ENCODE measurements at places on chromosomes 7 and 10.
A peak's percentile ranks its signal among the peaks of the same experiment; 100 is the strongest.

- DNase-seq: no peak
Measured at GRCh38 chr7:131124001-131124629, 203.6 kb upstream of the MKLN1 start.

- no peak for DNase-seq
Measured at GRCh38 chr10:122733931-122734665, 34.5 kb upstream of the C10orf120 start.

GRCh38 chr7:152144557-152145245 is 119.2 kb downstream of the GALNT11 start:
- DNase-seq: no peak

DNA sequence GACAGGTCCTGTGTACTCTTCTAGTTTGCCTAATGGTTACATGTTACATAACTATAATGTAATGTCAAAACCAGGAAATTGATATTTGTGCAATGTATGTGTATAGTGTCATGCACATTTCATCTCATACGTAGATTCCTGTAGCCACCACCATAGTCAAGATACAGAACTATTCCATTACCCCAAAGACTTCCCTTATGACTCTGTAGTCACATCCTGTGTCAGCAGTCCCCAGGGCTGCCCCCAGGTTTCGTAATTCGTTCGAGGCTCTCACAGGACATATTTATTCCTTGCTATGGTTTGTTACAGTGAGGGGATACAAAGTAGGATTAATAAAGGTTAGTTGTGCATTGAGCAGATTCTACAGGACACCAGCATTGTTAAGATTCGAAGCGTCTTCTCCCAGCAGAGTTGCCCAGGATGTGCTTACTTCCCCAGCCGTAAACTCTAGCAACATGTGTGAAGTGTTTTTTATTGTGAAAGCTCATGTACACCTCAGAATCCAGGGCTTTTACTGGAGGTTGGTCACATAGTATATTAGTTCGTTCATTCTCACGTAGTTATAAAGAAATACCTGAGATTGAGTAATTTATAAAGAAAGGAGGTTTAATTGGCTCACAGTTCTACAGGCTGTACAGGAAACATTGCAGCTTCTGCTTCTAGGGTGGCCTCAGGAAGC is 18.6 kb downstream of the RABGEF1 start:
- DNase-seq: no peak

GRCh38 chr10:30819341-30820181 is 190.0 kb upstream of the LYZL2 start:
- DNase-seq: no peak

- DNase-seq: no peak
Measured at GRCh38 chr10:124283949-124284250, 134.8 kb downstream of the OAT start.

DNA sequence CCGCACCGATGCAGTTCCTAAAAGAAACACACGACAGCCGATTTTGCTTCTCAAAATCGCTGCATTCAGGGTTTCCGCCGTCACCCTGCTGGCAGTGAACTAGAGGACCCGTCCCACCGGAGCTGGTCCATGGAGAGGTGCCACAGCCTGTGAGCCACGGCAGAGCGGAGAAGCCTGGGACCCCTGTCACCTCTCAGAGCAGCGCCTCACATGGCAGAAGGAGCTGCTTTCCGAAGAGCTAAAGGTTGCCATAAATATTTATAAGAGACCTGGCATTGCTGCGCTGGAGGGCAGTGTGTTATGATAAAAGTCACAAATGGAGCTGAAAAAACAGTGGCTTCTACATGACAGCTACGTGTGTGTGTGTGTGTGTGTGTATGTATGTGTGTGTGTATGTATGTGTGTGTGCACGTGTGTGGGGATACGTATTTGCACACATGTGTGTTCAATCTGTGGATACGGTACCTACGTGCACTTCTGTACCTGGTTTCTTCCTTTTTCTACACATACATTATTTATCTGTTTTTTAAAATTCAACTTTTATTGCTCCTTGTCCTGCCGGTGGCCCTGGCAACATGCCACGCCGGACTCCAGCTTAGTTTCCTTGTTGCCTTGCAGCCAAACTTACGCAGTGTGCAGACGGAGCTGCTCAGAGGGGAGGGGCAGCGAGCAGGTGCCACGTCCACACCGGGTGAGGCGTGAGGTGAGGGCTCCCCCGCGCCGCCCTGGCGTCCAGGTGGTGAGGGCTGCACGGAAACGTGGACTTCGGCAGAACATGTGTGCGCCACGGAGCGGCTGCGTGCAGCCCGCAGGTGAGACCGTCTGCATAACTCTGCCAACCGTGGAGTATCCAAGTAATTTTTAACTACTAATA is 115.2 kb upstream of the PITRM1 start:
- DNase-seq: no peak

DNA sequence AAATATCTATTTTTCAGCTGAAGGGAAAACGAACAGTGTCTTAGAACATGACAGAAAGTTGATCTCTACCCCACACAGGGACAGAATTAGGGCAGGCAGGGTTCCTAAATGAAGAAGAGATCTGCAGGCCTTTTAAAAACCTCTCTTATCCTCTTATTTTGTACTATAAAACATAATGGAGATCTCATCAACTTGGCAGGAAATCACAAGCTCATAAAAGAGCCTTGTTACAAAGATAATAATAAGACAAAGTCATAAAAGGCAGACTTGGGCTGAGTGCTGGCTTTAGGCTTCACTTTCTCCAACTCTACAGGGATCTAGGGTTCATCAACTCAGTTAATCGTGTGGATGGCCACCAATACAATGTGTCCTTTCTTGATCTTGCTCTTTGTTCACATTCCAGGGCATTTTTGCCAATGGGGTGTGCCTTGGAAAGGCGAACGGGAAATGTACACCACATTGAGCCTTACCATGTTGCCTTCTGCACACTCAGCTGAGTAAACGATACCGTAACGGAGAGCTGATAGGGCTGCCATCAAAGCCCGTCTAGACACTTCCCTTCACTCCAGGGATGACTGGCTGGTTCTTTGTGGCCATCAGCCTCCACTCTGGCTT is 7.1 kb upstream of the TEX36 start:
- DNase-seq: no peak

- peak; percentile 55 for DNase-seq
Measured at GRCh38 chr10:3948843-3949242, 163.8 kb upstream of the KLF6 start.

GRCh38 chr10:61096056-61096455 is 152.1 kb upstream of the RHOBTB1 start:
- no peak for DNase-seq

DNA sequence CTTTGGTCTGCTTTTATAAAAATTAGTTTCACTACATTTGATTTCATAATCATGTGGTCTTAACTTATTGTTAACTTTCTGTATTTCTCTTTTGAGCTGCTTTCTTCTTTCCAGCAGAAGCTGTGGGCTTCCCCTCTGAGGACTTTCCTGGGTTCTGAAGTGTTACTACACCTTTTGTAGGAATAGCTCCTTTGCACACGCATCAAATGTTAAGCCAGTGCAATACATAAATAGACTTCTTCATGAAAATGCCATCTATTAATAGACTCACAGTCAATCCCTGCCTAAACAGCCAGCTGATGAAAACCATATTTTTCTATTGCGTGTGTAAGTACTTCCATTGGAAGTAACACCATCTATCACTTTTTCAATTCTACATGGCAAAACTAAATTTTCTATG is 1.5 kb downstream of the ABCB4 start:
- no peak for DNase-seq

DNA sequence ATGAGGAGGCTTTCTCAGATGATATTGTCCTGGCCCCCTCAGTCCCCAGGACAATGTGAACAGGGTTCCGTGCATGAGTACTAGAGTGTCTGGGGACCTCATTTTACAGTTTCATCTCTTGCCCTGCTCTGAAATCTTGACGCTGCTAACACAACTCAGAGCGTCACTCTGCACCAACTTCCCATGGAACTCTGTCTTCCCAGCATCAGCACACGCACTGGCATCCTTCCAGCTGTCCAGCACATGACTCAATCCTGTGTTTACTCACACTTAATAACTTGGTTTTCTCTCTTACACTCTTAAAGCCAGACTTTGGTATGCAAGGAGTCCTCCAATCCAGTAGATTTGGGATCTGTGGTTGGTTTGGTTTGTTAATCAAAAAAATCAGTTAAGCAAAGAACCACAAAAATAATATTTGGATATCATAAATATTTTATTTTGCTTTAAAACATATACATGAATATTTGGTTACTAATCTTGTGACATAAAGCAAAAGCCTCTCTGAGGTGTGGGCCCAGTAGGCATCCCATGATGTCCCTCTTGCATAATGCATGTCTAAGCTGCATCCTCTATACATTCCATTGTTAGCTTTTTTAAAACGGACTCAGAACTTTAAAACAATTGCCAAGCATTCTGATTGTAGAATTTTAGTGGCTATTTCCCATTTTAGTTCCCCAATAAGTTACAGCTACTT is 131.0 kb downstream of the CXCL12 start:
- DNase-seq: no peak

GRCh38 chr10:5002013-5002727 is 1.5 kb downstream of the AKR1C2 start:
- no peak for DNase-seq

DNA sequence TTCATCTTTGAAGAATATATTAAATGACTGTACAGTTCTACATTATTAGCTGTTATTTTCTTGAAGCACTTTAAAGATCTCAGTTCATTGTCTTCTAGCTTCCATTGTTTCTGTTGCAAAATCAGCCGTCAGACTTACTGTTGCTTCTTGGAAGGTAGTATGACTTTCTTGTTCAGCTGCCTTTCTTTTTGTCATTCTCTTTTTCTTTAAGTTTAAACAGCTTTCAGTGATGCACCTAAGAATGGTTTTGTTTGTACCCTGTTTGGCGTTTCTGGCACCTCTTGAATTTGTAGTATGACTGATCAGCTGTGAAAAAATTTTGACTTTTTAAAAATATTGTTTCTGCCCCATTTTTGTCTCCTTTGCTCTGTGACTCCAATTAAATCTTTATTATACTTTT is 9.3 kb downstream of the MKLN1 start:
- no peak for DNase-seq

- no peak for DNase-seq
Measured at GRCh38 chr7:122298618-122299017, 5.9 kb downstream of the FEZF1 start.

DNA sequence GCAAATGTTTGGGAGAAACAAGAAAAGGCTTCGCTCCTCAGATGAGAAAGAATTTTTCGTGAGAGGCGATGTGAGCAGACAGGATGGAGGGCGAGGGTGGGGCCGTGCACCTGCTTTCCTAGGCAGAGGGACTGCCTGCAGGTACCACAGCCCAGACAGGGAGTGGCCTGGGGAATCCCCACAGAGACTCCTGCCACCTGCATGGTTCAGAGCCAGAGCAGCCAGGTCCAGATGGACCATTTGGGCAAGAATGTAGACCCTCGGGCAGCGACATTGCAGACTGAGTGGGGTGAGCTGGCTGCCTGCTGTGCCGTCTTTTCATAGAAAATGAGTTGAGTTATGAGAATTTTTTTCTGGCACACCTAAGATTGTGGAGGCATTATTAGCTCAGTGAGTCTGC is 216.8 kb downstream of the SNX10 start:
- DNase-seq: no peak

- no peak for DNase-seq
Measured at GRCh38 chr10:61623161-61623560, 39.6 kb upstream of the CABCOCO1 start.

GRCh38 chr10:79196470-79197461 is 128.0 kb downstream of the ZMIZ1 start:
- peak; percentile 75 for DNase-seq

- DNase-seq: no peak
Measured at GRCh38 chr10:99234041-99234790, 1.4 kb downstream of the HPSE2 start.

- no peak for DNase-seq
Measured at GRCh38 chr10:84235096-84235495, 6.2 kb downstream of the LRIT1 start.

GRCh38 chr7:30727061-30727945 is 24.6 kb upstream of the INMT start:
- DNase-seq: peak; percentile 36

GRCh38 chr7:47085491-47086275 is 496.2 kb downstream of the TNS3 start:
- no peak for DNase-seq

DNA sequence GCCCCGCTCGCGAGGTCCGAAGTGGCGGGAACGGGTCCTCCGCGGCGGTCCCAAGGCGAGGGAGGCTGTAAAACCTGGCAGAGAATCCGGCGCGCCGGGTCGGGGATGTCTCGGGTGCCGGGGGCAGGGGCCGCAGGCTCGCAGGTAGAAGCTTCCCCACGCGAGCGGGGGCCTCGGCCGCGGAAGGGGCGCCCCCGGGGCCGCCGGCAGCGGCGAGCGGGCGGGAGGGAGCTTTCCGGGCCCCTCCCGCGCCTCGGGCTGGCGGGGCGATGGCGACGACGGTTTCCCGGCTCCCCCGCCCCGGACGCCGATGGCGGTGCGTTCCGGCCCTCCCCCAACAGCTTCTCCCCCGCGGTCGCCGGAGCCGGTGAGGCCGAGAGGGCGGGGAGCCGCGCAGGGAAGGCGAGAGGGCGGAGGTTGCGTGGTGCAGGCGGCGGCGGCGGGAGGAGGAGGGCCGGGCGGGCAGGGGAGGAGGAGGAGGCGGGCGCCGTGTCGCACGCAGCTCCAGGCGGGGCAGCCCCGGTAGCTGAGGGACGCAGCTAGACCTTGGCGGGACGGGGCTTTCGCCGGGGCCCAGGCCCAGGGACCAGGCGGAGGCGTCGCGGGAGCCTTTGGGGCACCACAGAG is at the start of gene CUL1:
CUL1 (plus strand) TSS at position 507 of the 627 bp plus-strand sequence. CDS start 31,220 bp downstream, outside the sequence.
- peak; percentile 87 for DNase-seq

GRCh38 chr10:133462512-133463305 is 9.0 kb downstream of the SCART1 start:
- no peak for DNase-seq

GRCh38 chr10:131625041-131625440 is 275.8 kb upstream of the PPP2R2D start:
- DNase-seq: no peak

GRCh38 chr7:92963566-92963965 is 127.2 kb upstream of the CDK6 start:
- no peak for DNase-seq

DNA sequence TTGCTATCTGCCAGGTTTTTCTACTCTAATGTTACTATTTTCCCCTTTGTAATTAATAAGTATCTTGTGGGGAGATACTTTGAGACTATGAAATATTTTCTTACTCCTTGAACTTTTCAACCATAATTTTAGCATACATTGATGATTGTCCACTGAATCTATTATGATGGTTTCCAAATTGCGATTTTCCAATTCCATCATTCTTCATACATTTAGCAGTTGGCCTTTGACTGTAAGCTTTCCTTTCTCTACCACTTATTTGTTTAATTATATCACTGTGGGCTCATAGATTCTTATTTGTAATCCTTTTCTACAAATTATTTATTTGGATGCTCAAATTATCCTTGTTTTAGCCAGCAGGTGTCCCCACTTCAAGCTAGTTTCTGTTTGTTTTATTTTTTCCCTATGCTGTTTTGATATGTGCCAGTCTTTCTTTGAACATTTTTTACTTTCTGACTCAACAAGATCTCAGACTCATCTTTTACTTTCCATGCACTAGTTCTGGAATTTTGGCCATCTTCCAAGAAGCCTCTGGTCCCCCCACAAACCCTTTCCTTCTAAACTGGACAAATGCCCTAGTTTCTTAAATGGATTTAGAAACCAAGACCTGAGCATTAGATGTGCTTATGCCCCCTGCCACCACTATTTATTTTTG is 11.4 kb upstream of the MRPS16 start:
- DNase-seq: no peak
